ENCODE measurements at places on chromosomes 6 and 20.

DNA sequence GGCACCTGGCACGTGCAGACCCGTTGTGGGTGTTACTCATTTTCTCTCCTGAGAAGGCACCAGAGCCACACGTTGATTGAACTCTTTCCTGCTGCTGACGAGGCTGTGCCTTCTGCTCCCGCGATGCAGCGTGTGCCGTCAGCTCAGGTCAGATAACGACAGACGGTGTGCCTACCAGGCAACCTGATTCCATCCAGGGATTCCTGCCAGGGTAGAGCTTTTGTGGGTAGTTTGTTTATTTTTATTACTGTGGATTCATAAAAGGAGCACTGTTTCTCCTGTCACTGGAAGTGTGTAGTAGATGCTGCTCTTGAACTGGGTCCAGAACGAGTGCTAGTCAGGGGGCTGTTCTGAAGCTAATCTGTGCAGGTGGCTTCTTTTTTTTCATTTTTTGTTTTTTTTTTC is 20.7 kb downstream of the PRPF6 start:
- no peak for DNase-seq

DNA sequence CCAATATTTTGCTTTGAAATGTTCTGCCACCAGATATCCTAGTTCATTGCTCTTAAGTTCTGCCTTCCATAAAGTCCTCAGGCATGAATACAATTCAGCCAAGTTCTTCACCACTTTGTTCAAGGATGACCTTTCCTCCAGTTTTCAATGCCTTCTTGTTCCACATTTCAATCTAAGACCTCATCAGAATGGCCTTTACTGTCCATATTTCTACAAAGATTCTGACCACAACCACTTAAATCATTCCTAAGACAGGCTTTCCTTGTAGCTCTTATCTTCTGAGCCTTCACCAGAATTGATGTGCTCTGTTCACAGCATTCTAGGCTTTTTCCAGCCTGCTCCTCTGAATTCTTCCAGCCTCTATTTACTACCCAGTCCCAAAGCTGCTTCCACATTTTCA is 319.0 kb downstream of the HACE1 start:
- DNase-seq: no peak

- no peak for DNase-seq
Measured at GRCh38 chr20:19774135-19774933, 16.3 kb downstream of the RIN2 start.

DNA sequence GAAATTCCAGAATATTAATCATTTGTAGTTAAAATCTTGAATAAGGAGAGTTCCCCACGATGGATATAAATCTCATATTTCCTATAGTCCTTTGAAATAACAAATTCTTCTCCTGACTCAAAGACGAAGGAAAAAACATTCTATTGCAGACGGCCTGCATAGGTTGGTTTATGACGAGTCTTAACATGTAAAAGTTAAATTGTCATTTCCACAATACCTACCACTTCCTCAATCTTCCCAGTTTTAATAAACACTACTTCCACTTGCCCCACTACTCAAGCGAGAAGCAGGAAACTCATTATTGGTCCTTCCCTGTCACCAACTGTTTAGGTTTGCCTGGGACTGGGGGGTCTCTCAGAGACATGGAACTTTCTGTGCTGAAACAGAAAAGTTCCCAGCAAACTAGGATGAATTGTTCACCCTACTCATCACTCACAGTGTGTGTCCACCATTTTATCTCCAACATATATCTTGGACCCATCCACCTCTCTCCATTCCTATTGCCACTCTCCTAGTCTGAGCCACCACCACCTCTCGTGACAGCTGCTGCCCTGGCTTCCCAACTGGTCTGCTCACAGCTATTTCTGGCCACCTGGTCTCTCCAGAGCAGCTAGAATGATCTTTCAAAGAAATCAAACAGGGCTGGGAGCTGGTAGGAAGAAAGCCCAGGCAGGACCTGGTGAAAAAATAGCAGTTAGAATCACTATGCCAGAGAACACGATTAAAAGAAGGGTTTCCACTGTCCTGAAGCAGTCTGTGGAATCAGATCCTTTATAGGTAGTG is 15.1 kb upstream of the ZSCAN9 start:
- DNase-seq: no peak

- no peak for DNase-seq
Measured at GRCh38 chr6:77010931-77011542, 452.3 kb downstream of the HTR1B start.

GRCh38 chr6:47323887-47324286 is 14.2 kb upstream of the TNFRSF21 start:
- DNase-seq: no peak

DNA sequence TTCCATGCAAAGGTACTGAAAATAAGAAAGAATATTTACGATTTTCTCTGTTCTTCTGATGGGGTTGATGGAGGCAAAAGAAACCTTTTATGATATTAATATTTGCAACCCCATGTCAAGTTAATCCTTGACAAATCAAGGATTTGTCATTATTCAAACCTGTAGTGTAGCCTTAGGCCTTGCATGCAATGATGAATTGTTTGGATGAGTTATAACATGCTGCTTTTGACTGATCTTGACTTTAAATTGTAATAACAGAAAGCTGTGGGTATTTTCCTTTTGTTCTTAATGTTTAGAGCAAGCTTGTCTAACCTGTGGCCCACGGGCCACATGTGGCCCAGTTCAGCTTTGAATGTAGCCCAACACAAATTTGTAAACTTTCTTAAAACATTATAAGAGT is 13.0 kb upstream of the BAG2 start:
- no peak for DNase-seq

GRCh38 chr6:110490110-110490509 is 13.7 kb upstream of the SLC22A16 start:
- no peak for DNase-seq

- no peak for DNase-seq
Measured at GRCh38 chr6:126550323-126550722, 210.4 kb downstream of the CENPW start.

GRCh38 chr20:41577129-41578009 is 40.8 kb downstream of the CHD6 start:
- DNase-seq: no peak

- DNase-seq: no peak
Measured at GRCh38 chr6:156379392-156380289, 397.5 kb upstream of the ARID1B start.

DNA sequence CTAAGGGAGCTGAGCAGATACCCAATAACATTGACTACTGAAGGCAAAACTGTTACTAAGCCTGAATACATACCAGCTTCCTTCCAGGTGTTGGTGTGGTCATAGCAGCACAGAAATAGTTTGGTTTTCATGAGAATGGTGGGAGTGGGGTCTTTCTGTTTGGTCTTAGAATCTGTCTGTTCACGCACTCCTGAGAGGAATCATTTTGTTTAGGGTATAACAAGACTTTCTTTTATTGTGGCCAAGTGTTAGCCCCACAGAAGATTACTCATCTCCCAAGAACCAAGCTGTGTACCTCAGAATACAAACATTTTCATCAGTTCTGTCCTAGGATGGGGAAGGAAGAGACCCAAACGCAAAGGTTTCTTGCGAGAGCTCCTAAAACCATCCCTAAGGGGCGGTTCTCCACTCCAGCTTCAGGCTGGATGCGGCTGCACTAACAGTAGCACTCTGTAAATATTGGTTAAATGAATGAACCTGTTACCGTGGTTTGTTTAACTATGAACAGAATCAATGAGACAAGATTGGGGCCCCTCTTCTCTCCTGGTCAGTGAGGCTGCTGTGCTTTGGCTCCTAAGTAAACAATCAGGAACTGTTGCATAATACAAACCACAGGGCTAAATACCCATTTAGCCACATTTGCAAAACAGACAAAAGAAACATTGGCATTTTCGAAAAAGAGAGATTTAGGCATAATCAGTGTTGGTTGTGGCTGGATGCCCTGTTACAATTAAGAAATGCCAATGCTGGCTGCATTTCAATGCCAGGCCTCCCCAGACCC is 44.9 kb downstream of the SNAP25 start:
- DNase-seq: no peak

DNA sequence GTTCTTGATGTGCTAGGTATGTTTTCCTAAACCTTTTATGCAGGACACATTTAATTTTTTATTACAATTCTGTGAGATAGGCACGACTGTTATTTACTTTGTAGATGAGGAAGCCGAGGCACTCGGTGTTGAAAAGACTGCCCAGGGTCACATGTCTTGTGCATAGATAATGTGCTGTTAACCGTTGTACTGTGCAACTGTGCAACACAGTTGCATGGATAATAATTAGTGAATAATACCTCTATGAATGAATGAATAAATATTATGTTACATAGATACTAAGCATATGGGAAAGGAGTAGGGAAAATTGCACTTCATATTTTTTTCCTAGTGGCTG is 60.3 kb upstream of the DEK start:
- no peak for DNase-seq
